ENCODE measurements at places on chromosomes 7 and 10. TPM values are rescaled to one million over a fixed set of nuclear protein-coding genes. Genes with fewer than 3 reads are reported as not detected.

CAV2 gene
- total RNA-seq: 6.4 TPM

ZNF727 gene
- total RNA-seq: not detected

GRCh38 chr10:76738991-76739390 is 898.6 kb downstream of the KCNMA1 start:
- DNase-seq: no peak

GRCh38 chr7:107668296-107668695 is 7.7 kb downstream of the SLC26A4 start:
- DNase-seq: no peak

GRCh38 chr10:13862546-13863233 is 275.9 kb downstream of the PRPF18 start:
- DNase-seq: no peak

DNA sequence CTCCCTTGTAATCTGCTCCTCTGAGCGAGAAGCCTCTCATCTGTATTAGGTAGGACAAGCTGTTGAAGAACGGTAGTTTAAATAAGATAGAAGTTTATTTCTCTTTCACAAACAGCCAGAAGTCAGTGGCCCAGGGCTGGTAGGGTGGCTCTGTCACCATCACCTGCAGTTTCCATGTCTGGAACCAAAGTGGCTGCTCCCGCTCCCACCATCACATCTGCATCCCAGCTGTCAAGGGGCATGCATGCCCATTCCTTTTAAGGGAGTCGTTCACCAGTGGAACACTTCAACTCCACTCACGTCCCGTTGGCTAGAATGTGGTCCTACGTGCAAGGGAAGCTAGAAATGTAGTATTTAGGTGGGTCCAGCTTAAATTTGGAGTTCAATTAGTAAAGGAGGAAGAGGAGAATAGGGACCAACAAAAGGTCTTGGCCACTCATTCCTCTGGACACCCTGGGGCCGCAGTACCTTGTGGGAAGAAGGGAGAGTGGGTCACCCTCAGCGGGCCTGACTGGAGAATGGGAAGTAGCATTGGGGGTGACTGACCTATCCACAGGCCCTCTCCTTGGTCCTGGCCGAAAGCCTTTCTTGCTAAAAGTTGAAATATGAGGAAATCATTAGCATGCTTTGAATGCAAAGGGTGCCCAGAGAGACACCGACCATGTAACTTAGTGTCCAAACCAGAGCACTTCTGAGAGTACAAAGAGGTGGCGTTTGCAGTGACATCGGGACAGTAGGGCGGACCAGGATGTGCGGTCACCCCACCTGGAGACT is 48.0 kb downstream of the ELFN1 start:
- DNase-seq: no peak

All from H1 (cell line).